ENCODE measurements at places on chromosomes 6 and 20.
A peak's percentile ranks its signal among the peaks of the same experiment; 100 is the strongest.

- DNase-seq, result no peak
Observed at GRCh38 chr20:58017970-58018530, 210.4 kb downstream of the ANKRD60 start.

- no peak for DNase-seq
Observed at GRCh38 chr6:87968435-87969278, 79.0 kb upstream of the SPACA1 start.

GRCh38 chr6:25354078-25354932 lies 75.1 kb downstream of the CARMIL1 start:
- DNase-seq, result no peak

DNA sequence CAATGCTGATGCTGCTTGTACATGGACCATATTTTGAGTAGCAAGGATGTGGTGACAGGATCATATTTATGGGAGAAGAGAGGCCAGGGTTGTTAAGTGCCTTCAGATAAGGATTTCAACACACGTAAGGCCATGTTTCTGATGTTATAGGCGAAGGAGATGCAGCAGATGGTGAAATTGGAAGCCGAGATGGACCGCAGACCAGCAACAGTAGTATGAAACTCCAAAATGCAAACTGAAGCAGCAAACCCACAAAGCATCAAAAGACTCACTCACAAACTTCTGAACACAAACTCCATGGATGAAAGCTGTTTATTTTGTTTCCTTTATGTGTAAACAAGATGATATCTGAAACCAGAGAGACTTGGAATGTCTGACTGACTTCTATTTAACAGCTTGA lies 35.6 kb upstream of the LAMP5 start:
- no peak for DNase-seq

DNA sequence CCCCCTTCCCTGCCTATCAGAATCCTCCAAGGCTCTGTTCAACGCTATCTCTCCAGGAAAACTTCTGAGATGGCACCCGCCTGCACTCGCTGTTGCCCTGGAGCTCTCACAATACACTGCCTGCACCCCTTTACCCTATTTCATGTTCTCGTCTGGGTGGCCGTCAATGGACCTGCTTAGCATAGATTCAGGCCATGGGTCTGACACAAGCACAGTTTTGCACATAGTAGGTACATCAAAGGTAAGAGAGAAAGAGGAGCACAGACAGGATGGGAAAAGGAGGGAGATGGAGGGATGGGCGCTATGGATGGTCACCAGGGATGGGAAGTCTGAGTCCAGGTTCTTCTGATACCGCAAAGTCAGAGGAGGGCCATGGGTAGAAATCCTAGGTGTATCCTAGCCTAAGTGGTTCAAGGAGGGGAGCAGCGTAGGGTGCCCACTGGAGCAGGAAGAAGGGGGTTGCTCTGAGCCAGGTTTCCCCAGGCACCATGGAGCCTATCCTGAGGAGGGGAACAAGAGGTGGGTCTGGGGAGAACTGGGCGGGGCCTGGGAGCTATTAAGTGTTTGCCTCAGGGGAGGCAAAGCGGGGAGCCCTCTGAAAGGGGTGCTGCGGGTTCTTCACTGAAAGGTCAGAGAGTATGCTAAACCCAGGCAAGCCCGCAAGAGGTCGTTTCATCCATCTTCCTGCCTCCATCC lies 89.3 kb downstream of the MRPL14 start:
- no peak for DNase-seq

- DNase-seq, result no peak
Observed at GRCh38 chr6:113694278-113695077, 162.7 kb upstream of the MARCKS start.

DNA sequence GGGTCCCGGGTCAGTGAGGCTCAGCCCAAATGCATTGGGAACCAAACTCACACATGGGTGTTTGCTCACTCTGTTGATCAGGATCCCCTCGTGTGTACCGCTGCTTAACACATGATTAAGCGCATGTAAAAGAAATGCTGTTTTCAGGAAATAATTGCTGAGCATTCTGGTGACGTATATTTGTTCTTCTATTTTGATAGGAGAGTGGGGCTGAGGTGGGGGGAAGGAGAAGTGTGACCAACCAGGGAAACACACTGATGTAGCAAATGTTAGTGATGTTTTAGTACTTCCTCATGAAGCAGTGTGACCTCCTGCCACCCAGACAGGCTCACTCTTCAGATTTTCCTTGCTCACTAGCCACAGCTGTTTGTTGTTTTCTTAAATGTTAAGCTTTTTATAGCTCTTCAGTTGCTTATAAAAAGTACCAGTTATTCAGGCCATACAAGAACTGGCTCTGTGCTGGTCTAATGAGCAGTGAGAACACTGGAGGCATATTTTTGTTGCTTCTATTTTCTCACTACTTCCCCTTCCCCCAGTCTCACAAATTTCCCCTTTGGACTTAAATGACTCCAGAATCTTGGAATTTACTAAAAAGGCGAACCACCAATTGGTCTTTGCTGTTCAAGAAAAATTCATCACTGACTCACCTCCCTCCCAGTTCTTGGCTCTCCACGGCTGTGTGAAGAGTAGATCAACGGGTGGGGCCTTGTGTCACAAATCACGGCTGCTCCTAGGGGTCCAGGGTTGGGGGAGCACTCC lies 79.2 kb upstream of the BACH2 start:
- no peak for DNase-seq

GRCh38 chr20:53981752-53982437 lies 88.5 kb downstream of the BCAS1 start:
- no peak for DNase-seq

DNA sequence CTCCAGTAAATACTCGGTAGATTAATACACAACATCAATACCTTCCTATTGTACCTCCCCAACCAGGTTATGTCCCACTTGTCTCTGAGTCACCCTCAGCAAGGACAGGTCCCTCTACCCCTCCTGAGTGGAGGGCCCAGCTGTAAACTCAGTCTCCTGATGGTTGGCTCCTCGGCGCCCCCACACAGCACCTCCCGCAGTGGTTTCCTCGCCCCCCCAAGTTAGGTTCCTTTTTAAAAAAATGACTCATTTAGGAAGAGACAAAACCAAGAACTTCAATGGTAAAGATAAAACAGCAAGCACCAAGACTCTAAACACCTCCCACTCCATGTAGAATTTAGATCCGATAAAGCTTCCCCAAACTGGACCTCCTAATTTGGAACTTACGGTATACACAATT lies 83.5 kb downstream of the TRERF1 start:
- DNase-seq, result no peak

- no peak for DNase-seq
Observed at GRCh38 chr20:17490501-17490900, 40.7 kb downstream of the BFSP1 start.

GRCh38 chr6:93624408-93624807 lies 205.0 kb upstream of the EPHA7 start:
- DNase-seq, result peak; percentile 96

- DNase-seq, result no peak
Observed at GRCh38 chr6:13409991-13410390, 77.4 kb downstream of the GFOD1 start.

- DNase-seq, result no peak
Observed at GRCh38 chr6:159299566-159299965, 130.4 kb downstream of the FNDC1 start.

DNA sequence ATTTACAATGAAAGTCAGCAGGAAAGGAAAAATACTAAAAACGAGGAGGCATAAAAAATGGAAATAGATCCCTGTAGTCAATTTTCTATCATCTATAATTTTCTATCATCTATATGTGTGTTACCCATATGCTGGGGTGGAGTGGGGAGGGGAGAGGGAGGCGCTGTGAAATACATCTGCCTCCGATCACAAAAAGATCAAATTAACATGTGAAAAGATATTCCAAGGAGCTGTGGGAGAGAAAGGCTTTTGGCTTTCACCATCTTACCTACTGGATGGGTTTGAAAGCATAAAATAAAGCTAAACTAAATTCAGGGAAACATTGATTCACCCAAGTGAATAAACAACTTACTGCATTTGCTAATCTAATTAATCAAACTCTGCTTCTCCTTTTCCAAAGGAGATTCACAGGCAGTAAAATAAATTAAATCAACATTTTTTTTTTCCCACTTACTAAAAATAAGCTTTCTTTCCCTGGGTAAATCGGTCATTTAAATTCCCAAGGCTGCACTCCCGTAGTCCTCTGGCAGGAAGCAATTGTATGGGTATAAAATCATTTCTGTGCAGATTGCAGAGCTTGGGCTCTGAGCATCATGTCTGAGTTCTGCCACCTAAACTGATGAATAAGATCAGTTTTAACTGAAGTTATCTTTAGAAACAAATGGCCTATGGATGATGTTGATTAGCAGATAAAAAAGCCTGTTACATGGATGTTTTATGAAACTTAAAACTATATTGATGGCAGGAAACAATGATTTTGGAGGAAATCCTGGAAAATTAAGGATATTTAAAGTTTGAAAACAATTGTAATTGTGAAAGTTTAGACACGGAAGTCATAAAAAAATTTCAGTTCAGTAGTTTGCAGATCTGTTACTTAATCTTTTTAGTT lies 147.9 kb downstream of the SOX4 start:
- no peak for DNase-seq

- no peak for DNase-seq
Observed at GRCh38 chr6:1416191-1416760, 26.9 kb downstream of the FOXF2 start.

DNA sequence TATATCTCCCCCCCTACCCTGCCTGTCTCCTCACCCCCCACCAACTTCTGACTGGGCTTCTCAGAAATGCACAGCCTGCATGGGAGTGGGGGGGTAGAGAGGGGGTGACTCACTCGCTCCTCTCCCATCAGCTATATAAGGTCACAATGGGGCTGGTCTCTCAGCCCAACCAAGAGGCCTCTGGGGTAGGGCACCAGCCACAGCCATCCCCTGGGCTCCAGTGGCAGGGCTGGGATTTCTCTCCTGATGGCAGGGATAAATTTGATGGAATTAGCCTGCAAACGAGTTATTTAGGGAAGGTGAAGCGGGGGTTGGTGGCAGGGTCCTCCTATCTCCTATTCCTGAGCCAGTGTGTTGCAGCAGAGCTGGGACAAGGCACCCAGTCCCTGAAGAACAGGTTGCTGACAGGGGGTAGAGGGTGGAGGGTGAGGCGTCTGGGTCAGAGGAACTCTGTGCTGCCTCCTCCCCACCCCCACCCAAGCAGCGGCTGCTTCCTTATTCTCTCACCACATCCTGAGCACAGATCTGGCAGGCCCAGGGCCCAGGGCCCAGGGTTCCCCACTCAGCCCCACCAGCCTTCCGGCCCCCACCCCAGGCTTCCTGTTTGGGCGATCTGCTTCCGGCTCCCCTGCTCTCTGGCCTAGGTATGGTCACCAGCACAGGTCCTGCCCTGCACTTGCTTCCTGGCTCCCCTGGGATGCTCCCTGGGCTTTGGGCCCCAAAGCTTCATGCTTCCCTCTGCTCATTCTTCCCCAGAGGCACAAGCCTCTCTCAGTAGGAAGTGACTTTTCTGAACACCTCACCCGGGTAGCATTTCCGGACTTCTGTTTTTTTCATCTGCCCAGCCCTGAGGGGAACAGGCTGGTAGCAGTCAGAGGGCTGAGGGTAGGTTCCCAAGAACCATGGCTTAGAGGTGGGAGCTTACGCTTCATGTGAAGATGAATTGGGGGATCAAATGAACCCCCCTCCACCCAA lies 4.0 kb downstream of the PPP1R18 start:
- DNase-seq, result no peak

GRCh38 chr20:34954904-34955230 lies 739 bp downstream of the GSS start:
- DNase-seq, result no peak

GRCh38 chr6:42404484-42404883 lies 47.2 kb downstream of the TRERF1 start:
- no peak for DNase-seq

GRCh38 chr6:12654514-12654913 lies 62.1 kb upstream of the PHACTR1 start:
- no peak for DNase-seq

DNA sequence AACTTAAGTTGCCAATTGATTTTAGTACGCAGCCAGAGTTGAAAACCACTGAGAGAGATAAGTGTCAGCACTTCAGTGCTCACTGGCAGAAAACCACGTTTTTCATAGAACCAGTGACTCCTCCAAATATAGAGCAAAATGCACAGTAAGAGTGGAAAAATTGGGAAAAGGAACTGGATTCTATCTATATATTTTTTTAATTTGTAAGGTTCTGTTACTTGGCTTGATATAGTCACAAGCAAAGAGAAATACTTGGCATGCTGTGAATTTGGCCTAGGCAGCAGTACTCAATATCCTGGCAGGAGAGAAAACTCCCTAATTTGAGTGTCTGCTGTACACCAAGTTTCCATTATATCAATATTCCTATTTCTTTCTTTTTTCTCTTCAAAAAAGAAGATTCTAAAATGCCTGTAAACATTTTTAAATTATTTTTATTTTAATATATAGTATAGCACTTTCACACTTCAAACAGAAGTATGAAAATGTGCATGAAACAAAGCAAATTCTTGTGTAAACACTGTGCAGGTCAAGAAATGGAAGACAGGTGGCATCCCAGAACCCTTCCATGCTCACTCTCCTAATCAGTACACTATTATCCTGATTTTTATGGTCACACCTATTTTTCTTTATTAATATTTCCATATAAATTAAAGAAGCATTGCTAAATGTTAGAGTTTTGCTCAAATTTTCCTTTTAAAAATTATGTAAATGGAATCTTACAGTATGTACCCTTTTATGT lies 561.8 kb upstream of the RNF217 start:
- DNase-seq, result no peak

- no peak for DNase-seq
Observed at GRCh38 chr20:48789781-48790472, 37.9 kb downstream of the PREX1 start.

DNA sequence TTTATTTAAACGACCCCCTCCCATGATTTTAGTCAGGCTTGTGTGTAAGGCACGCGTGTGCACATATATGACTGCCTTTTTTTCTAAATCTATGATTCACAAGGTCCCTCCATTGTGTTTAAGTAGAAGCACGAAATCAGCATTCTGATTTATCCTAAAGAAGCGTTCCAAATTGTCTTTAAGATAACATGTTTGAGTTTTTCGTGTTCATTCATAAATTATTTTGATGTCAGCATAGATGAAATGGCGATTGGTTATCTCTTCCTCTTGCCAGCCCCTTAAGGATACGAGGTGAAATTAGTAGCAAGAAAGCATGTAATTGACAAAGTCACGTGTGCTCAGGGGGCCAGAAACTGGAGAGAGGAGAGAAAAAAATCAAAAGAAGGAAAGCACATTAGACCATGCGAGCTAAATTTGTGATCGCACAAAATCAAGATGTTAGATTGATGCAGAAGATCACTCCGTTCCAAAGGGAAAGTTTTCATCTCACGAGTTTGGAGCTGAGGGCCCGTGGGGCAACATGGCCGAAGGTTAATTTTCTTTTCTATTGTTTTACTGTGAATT lies at the start of gene LIN28B:
LIN28B (plus strand) TSS at position 377 of the 564 bp plus-strand sequence; CDS start at position 521, 144 bp downstream.
- DNase-seq, result peak; percentile 62

GRCh38 chr6:167588920-167589614 lies 237.6 kb upstream of the AFDN start:
- no peak for DNase-seq

GRCh38 chr6:17666646-17667045 lies 40.1 kb downstream of the NUP153 start:
- no peak for DNase-seq

- DNase-seq, result no peak
Observed at GRCh38 chr6:10513544-10513943, 7.6 kb upstream of the GCNT2 start.

All from NCI-H2081 treated with DMSO at 0.1 percent for 48 hours (cell line).